ENCODE measurements at places on chromosomes 7 and 10.

DNA sequence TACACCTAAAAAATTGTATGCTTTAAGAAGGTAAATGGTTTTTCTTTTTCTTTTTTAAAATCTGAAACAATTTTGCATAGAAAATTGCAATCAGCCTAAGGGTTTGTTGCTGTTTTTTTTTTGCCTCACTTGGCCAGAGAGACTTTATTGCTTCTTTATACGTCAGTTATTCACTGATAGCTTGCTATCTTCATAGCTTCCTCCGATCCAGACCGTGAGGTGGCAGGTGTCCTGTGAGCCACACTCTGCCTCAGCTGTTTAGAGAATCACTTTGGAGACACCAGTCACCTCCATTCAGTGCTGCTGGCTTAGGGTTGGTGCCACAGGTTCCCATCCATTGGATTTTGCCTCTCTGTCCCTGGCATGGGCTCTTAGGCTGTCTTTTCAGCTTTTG is 68.0 kb downstream of the HHEX start:
- DNase-seq: no peak

GRCh38 chr10:77546042-77546441 is 91.6 kb downstream of the KCNMA1 start:
- no peak for DNase-seq

DNA sequence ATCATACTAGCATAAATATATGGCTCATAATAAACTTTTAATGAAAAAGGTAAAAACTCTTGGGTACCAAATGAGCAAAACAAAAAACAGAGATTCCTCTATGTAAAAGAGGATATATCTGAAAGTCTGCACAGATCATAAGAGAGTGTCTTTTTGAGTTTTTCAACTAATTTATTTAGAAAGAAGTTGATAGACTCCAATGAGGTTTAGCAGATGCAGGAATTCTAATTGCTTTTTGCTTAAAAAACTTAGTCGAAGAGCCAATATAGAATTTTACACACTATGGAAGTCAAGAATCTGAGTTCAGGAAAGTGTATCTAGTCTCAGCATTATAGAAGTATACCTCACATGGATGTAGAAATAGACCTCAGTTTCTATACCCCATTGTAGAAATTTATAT is 3.4 kb upstream of the MLLT10 start:
- DNase-seq: no peak

DNA sequence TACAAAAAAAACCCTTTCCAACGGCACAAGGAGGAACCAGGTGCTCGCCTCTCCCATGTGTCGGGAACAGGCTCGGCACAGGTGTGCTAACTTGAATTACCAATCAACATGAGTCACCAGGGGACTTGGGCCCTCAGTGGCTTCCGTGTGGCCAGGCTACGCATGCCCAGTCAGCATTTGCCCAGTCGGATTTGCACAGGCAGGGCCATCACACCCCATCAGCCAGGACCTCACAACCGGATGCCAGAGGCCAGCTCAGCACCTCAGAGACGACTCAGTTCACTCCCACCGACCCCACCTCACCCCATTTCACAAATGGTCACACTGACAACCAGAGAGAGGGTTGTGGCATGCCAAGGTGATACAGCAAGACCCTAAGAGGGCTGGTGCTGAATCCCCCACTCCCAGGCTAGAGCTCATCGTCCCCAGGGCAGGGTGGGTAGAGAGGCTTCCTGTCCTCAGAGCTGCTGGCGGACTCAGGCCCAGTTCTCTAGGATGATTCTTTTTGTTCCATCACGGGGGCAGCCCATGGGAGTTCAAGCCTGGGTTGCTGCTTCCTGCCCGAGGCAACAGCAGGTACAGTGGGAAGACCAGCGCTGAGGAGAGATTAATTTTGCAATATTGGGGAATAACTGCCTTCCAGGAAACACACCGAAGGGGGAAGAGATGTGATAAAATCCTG is 13.6 kb downstream of the ANXA11 start:
- DNase-seq: no peak
